Activated naive CD4-positive, alpha-beta T cell treated with anti-CD3 and anti-CD28 coated beads for 36 hours (primary cell): ENCODE measurements at places on chromosomes 11 and 22.

GRCh38 chr11:31817621-31818424 lies 6.7 kb upstream of the PAX6 start:
- peak; percentile 18 for DNase-seq

DNA sequence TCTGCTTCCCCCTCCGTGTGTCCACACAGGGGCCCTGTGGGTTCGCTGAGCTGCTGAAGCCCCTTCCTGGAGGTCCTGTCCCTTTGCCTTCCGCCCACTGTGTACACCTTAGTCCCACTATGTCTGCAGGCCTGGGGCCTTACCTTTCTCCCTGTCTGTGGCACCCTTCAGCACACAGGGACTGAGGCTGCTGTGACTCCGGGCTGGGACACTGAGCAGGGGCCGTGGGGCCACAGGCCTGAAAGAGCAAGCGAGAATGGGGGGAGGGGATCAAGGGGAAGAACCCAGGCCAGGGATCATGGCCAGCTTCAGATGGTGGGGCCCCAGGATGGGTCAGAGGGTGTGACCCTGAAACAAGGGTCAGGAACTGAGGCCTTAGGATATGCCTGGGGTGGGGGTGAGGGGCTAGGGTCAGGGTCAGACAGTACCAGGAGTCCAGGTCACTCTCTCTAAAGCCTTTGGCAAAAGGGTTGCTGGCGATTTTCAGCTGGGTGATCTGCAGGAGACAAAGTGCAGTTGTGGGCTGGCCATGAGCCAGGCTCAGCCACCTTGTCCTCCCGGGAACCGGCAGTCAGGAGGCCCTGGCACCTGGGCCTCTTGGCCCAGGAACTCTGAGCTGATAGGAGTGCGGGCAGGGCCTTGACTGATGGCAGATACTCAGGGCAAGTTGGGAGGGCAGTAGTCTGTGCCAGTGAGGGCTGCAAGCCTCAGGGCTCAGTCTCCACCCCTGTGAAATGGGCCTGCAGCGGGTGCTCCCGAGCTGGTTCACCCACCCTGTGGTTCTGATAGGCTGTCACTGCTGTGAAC lies 2.6 kb upstream of the NUDT8 start:
- no peak for DNase-seq

GRCh38 chr11:32809313-32809712 lies 14.9 kb upstream of the CCDC73 start:
- DNase-seq = peak; percentile 87

DNA sequence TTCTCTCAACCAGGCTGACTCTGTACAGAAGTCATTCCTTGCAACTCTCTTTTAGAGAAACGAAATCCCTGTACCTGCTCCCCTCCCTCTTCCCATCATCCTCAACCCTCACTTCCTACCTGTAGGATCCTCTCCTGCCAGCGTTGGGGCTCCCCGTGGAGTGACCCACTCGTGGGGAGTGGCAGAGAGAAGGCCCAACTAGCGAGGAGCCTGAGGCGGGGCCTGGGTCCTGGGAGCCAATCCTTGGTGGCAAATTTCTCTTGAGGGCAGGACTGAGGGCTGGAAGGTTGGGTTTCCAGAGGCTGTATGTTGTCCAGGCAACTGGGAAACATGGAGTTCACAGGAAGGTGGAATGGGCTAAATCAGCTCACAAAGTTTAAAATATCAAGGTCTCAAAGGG lies 10.4 kb downstream of the NHERF4 start:
- DNase-seq = no peak

- no peak for DNase-seq
Observed at GRCh38 chr11:66119348-66120133, 49.5 kb downstream of the PACS1 start.

DNA sequence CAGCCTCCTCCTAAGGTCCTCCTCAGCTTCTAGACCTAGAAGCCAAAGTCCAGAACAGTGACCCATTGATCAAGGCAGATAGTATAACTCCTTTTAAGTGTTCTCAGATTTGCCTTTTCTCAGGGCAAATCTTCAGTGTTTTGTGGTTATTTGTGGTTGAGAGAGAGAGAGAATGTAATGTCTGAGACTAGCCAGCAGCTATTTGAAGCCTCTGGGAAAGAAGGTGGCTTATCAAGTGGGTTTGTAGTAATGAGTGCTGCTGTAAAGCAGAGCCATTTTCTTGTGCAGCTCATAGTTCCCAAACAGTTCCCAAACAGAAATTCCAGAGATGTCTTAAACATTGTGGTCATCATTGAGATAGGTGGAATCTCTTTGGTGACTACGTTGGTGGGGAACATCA lies 89.5 kb downstream of the RNF169 start:
- no peak for DNase-seq

GRCh38 chr11:37978647-37979046 lies 1380.6 kb upstream of the RAG2 start:
- no peak for DNase-seq

- no peak for DNase-seq
Observed at GRCh38 chr22:22787151-22787550, 100.5 kb upstream of the IGLL5 start.

GRCh38 chr11:7019500-7020182 lies 505 bp downstream of the ZNF214 start:
- DNase-seq = no peak

DNA sequence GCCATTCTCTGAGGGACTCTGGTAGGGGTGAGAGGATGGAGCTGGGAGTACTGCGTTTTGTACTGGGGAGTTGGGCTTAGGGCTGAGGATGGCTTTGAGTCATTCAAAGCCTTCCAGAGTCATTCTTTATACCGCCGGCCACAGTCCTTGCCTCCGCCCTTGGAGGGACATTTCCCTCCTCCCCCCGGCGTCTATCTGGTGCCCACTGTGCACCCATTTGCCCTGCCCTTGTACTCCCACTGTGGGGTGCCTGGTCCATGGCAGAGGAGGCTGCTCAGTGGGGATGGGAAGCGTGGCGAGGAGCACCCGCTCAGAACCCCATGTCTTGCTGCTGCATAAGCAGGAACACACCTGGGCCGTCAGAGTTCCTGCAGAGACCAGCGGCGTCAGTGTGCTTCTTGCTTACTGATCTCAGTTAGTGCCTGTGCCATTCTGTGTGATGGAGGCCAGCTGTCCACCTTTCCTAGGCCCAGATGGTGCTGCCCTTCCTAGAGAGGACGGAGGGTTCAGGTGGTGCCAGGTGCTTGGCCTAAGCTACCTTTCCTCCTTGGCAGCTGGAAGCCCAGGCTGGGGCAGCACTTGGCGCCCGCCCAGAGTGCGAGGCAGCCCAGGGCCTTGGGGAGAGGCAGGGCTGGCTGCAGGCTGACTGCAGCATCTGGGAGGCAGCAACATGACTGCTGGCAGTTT lies 23.3 kb upstream of the TMEM191C start:
- no peak for DNase-seq

GRCh38 chr11:115676768-115677167 lies 172.6 kb upstream of the CADM1 start:
- DNase-seq = no peak

DNA sequence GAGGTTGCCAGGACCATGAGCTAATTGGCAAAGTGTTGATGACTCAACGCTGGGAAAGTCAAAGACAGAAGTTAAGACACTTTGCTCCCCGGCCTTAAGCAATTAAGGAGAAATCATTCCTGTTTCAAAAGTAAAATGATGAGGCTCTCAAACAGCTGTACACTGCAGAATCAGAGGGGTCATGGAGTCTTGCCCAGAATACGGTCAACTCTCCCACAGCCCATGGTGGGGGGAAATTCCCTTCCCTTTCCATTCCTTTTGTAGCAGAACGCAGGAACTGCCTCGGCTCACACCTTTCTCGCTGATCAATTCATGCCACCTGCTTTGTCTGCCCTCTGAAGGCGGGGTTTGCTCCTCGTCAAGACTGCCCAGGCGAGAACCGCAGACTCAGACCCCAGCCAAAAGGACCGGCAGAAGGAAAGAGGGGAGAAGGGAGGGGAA lies 52.8 kb downstream of the MN1 start:
- no peak for DNase-seq

GRCh38 chr11:111186308-111186915 lies 59.1 kb upstream of the POU2AF2 start:
- no peak for DNase-seq

DNA sequence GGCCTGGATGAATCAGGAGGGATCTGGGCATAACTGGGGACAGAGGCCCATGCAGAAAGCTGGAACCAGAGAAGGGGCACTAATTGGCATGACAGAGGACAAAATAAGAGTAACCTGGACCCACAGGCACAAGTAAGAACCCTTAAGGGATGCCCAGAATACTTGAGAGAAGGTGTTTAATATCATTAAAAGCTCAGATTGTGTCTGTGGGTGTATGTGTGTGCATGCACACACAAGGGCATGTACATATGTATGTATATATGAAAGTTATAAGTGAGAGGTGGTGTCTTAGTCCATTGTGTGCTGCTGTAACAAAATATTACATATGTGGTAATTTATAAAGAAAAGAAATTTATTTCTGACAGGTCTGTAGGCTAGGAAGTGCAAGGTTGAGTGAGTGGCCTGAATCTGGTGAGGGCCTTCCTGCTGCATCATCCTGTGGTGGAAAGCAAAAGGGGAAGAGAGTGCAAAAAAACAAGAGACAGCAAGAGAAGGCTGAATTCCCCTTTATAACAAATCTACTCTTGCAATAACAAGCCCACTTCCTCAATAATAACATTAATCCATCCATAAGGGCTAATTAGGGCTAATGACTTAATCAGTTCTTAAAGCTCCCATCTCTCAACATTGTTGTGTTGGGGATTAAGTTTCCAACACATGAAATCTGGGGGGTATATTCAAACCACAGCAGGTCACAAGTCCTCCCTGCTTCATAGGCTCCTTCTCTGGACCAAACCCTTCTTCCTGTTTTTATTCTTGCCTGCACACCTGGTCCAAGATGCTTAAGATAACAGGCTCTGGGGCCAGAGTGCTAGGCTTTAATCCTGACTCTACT lies 68.3 kb upstream of the POU2AF2 start:
- no peak for DNase-seq

GRCh38 chr11:113989381-113989780 lies 14.5 kb downstream of the HTR3A start:
- DNase-seq = no peak

- no peak for DNase-seq
Observed at GRCh38 chr11:73939096-73939495, 11.7 kb upstream of the DNAJB13 start.

DNA sequence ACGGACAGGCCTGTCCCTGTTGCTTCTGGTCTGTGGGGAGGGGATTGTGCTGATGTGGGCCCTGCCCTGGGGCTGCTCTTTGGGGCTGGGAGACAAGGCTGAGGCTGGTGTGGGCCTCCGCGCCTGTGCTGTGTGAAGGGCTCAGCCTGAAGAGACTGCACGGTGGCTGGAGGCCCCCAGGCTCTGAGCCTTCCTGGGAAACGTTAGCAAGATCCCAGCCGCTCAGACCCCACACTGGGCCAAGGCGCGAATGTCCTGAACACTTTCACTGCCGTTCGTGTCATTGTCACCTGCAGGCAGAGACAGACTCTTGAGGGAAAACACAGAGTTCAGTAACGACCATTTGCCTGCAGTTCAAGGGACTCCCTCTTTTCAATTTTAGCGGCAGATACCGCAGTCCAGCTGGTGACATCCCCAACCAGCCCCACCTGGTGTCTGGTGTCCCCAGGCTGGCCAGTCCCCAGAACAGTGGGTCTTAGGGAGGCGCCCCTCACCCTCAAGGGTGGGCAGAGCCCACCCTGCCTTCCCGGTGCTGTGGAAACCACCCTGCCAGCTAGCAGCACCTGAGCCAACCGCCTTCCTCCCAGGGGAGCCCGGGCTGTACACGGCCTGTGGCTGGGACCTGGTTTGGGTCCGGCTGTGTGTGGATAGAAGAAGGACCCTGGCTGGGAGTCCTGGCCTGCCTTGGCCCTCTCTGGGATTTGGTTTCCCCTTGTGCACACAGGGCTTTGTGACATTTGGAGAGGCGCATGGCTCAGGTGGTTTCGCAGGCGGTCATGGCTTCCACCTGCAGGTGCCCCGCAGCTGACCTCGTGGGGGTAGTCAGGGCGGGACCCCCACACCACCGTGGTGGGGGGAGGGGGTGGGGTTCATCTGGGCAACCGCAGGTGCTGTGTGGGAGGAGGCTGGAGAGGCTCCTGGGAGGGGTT lies 5.7 kb downstream of the PANX2 start:
- DNase-seq = no peak

GRCh38 chr11:10075141-10075540 lies 218.9 kb downstream of the SBF2 start:
- DNase-seq = no peak

DNA sequence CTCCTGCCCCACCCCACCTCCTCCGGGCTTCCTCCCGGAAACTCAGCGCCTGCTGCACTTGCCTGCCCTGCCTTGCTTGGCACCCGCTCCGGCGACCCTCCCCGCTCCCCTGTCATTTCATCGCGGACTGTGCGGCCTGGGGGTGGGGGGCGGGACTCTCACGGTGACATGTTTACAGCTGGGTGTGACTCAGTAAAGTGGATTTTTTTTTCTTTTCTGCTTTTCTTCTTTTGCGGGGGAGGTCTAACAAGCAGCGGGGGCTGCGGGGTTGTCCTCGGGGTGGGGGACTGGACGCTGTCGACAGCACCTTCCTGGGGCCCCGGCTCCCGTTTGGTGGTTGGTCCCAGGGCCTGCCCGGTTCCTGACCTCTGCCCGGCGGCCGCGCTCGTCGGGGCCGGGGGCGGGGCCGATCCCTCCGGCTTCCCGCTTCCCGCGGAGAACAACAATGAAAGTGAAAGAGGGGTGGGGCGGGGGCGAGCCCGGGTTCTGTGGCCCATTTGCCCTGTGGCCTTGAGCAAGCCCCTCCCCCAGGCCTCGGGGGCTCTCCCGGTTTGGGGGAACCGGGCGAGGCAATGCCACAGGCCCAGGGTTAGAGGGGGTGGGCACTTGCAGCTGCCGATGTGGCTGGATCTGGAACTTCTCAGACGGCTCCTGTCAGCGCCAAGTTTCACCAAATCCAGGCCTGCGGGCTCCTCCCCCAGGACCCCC lies 975 bp upstream of the MDK start:
- DNase-seq = peak; percentile 90

- no peak for DNase-seq
Observed at GRCh38 chr22:37765498-37765897, 42.2 kb upstream of the GCAT start.

DNA sequence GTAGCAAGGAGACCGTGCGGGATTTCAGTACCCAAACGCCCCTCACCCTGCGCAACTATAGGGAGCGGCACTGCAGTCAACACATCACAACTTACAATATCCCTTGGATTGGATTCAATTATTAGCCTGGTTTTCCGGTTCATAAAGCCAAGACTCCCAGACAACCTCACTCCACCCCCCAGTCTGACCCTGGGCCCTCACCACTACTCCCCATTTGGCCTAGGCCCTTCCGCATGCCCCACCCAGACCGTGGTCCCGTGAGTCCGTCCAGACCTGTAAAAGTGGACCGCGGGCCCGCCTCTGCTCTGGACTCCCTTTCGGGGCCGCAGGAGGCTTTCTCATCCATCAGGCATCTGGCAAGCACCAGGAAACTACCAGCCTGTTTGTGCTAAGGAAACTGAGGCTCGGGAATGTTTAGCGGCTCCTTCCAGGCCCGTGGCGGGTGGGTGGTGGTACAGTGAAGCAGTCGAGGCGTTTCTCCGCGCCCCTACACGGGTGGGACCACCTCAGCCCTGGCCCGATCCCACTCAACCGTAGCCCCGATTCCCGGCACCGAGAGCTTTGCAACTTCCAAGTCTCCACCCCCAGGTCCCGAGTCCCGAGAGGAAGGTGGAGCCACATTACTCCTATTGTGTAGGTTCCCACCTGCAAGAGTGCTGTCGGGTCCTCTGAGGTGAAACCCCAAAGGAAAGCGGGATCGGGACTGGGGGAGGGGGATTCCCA lies 679 bp upstream of the DPP3 start:
- no peak for DNase-seq
